ENCODE measurements at places on chromosomes 11 and 22. TPM values are rescaled to one million over a fixed set of nuclear protein-coding genes. Genes with fewer than 3 reads are reported as not detected.

GRCh38 chr11:103923451-103923931 is 112.9 kb upstream of the DDI1 start:
- no peak overlapping the region for H3K27ac ChIP-seq
- H3K27me3 ChIP-seq: no peaks in the 10 kb centered on the region
- no peak overlapping the region for H3K4me3 ChIP-seq
- DNase-seq: no peak

OR9Q1 gene
- total RNA-seq: not detected

DNA sequence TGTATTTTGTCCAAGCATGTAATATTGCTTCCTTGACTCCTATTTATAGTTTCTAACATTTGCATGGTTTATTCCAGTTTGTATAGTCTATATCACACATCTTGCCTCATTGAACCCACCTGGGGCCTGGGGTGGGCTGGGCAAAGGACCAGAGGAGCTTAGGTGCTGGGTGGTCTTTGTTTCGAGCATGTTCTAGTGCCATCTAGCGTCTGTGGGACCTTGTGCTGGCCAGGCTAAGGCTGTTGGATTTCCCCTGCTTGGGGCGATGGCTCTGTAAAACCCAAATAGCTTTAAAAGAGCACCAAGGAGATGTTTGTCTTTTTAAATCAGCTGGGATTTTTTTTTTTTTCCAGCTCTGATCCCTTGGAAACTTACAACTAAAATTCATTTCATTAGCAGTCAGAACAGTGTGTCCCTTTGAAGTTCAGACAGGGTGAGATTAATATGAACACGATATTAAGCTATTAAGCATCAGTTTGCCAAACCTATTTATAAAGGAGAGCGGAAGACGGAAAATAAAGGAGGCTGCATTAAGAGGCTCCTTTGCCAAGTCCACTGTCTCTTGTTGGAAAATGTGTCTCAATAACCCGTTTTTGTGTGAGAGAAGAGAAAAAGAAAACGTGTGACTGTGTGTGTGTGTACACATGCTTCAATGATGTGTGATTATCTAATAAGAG is 157.4 kb downstream of the COMMD9 start:
- no peak overlapping the region for H3K27ac ChIP-seq
- H3K27me3 ChIP-seq: peaks cover 9% of the 10 kb centered on the region
- H3K4me1 ChIP-seq: no peaks in the 10 kb centered on the region
- DNase-seq: peak; percentile 34

GRCh38 chr11:109960831-109961230 is 132.4 kb upstream of the ZC3H12C start:
- DNase-seq: no peak
- no peaks in the 10 kb centered on the region for H3K27me3 ChIP-seq
- H3K4me1 ChIP-seq: peaks cover 2% of the 10 kb centered on the region
- no peaks in the 10 kb centered on the region for H3K36me3 ChIP-seq

HBE1 gene
- not detected for total RNA-seq

- H3K27ac ChIP-seq: no peak overlapping the region
- H3K4me3 ChIP-seq: no peak overlapping the region
- no peaks in the 10 kb centered on the region for H3K27me3 ChIP-seq
- no peaks in the 10 kb centered on the region for H3K4me1 ChIP-seq
- no peak for DNase-seq
Observed at GRCh38 chr22:42805998-42806830, 50.9 kb downstream of the ARFGAP3 start.

GRCh38 chr11:101487775-101488174 is 96.0 kb downstream of the TRPC6 start:
- DNase-seq: no peak
- H3K4me3 ChIP-seq: no peak overlapping the region
- H3K27me3 ChIP-seq: no peaks in the 10 kb centered on the region
- H3K4me1 ChIP-seq: no peaks in the 10 kb centered on the region

- H3K27me3 ChIP-seq: no peaks in the 10 kb centered on the region
- no peak overlapping the region for H3K27ac ChIP-seq
- no peak for DNase-seq
- H3K4me3 ChIP-seq: no peak overlapping the region
- no peaks in the 10 kb centered on the region for H3K4me1 ChIP-seq
- no peaks in the 10 kb centered on the region for H3K36me3 ChIP-seq
Observed at GRCh38 chr11:26936109-26936508, 57.8 kb upstream of the FIBIN start.

RAB38 gene
- 3.4 TPM for total RNA-seq

CLDN25 gene
- not detected for total RNA-seq

- H3K4me1 ChIP-seq: no peaks in the 10 kb centered on the region
- no peak for DNase-seq
- H3K4me3 ChIP-seq: no peak overlapping the region
- peaks cover 1% of the 10 kb centered on the region for H3K27me3 ChIP-seq
- no peaks in the 10 kb centered on the region for H3K36me3 ChIP-seq
Observed at GRCh38 chr22:45916515-45916914, 60.4 kb downstream of the WNT7B start.

DNA sequence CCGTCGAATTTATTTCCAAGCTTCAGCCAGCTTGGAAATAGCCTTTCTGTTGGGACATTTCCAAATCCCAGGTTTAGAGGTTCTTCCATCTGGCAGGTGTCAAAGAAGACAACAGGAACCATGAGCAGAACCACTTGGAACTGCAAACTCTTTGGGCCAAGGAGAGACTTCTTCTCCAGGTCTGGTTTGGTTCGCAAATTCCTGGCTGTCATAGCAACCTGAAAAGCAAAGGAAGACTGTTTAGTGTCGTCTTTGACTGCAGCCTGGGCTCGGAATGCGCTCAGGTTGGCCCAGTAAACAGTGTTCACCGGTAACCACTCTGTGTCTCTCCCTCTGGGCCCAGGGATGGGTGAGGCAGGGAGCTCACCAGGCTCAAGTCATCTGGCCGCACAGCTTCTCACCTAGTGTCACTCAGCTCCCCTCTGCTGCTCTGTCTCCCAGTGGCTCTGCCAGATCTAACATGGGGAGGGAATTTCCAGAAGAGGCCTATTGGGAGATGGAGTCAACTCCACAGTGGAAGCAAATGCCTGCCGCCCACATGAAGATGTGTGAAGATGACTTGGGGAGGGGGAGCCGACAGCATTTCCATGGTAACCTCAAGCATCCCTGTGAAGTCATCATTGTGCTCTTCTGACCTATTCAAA is 11.9 kb upstream of the CLMP start:
- no peak for DNase-seq
- no peak overlapping the region for H3K4me3 ChIP-seq
- no peaks in the 10 kb centered on the region for H3K4me1 ChIP-seq
- H3K27ac ChIP-seq: no peak overlapping the region

DNA sequence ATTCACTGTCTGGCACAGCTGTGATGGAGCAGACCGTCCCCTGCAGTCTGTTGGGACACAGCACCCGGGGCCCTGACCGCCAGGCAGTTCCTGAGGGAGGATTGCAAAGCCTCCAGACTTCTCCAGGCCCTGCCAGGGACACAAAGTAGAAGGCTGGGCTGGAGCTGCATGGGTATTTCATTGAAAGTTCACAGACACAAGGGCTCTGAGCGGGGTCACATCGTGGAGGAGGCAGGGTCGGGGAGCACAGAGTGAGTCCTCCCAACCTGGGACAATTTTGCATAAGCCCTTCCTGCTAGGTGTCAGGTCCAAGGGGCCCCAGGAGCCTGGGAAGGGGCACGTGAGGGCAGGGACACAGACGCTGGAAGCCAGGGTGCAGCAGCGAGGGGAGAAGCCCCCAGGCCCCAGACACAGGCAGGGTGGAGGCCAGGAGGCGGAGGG is 15.7 kb downstream of the IFITM10 start:
- H3K27me3 ChIP-seq: peaks cover 10% of the 10 kb centered on the region
- H3K4me1 ChIP-seq: peaks cover 25% of the 10 kb centered on the region
- H3K4me3 ChIP-seq: no peak overlapping the region
- DNase-seq: no peak

ZNF215 gene
- 2.5 TPM for total RNA-seq

DNA sequence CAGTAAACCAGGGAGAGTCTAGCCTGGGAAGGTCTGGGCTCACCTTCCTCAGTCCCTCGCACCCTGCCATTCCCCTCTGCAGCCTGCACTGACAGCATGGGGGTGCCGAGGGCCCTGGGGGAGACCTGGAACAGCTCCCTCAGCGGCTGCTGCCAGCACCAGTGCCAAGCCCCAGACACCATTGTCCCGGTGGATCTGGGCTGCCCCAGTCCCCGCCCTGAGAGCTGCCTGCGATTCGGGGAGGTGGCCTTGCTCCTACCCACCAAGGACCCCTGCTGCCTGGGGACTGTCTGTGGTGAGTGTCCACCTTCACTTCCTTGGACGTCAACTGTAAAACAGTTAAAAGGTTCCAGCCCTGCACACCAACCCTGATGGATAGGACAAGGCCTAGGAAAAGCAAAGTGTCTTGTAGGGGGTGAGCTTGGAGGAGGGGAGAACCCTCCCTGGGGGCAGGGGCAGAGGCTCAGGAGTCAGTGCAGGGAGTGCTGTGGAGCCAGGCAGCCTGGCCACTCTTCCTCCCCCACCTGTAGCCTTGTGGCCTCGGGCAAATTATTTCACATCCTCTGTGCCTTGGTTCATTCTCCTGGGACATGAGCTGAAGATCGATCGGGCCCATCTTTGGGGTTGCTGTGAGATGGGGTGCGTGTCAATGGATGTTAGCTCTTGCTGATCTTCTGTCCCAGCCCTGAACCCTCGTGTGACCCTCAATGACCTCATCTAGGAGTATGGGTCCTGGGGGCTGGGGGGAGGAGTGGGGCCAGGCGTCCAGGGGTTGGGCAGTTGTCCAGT is 85.2 kb upstream of the MYOD1 start:
- H3K27me3 ChIP-seq: peaks cover 5% of the 10 kb centered on the region
- no peaks in the 10 kb centered on the region for H3K4me1 ChIP-seq
- no peak for DNase-seq
- H3K27ac ChIP-seq: no peak overlapping the region

GRCh38 chr22:32776397-32776796 is 25.1 kb upstream of the TIMP3 start:
- H3K4me3 ChIP-seq: no peak overlapping the region
- H3K27me3 ChIP-seq: peaks cover 8% of the 10 kb centered on the region
- H3K36me3 ChIP-seq: no peaks in the 10 kb centered on the region
- H3K27ac ChIP-seq: no peak overlapping the region
- H3K4me1 ChIP-seq: no peaks in the 10 kb centered on the region
- DNase-seq: no peak

RIMBP3B gene
- 0.29 TPM for total RNA-seq

- H3K27me3 ChIP-seq: peaks cover 9% of the 10 kb centered on the region
- no peak for DNase-seq
- no peaks in the 10 kb centered on the region for H3K36me3 ChIP-seq
- no peak overlapping the region for H3K4me3 ChIP-seq
- H3K27ac ChIP-seq: no peak overlapping the region
- no peaks in the 10 kb centered on the region for H3K4me1 ChIP-seq
Observed at GRCh38 chr11:116715383-116715782, 57.4 kb downstream of the BUD13 start.

DNA sequence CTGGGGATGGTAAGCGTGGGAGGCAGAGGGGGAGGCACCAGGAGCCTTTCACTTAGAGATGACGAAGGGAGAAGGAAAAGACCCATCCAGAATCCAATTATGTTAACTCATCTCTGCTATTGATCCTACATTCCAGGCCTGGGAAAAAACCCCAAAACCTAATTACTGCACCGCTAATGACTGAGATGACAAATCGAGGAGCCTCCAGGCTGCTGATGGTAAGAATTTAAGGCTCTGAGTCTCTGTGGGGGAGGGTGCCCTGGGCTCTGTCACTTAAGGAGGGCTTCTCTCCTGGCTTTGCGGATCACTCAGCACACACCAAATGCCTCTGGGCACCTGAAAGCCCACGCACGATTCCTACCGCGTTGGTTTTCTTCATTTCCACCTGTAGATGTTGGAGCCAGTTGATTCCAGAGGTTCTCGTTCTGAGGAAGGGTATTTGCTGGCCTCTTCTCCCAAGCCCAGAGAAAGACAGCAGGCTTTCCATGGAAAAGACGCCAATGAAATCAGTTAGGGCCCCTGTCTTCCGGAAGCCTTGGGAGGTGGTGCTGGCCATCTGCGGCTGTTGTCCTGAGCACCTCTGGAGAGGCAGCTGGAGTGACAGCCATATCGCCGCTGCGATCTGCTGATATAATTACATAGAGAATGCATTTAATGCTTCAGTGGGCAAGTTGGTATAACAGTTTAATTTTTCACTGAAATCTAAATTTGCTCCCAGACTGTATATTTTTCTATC is 751.2 kb downstream of the BRD1 start:
- no peaks in the 10 kb centered on the region for H3K36me3 ChIP-seq
- no peaks in the 10 kb centered on the region for H3K27me3 ChIP-seq
- DNase-seq: no peak
- H3K4me1 ChIP-seq: no peaks in the 10 kb centered on the region
- no peak overlapping the region for H3K4me3 ChIP-seq

- no peak overlapping the region for H3K27ac ChIP-seq
- H3K36me3 ChIP-seq: no peaks in the 10 kb centered on the region
- H3K4me3 ChIP-seq: no peak overlapping the region
- H3K27me3 ChIP-seq: peaks cover 8% of the 10 kb centered on the region
- H3K4me1 ChIP-seq: peaks cover 13% of the 10 kb centered on the region
Observed at GRCh38 chr11:11996321-11997048, 11.9 kb downstream of the DKK3 start.

GRCh38 chr11:44835296-44835695 is 108.5 kb downstream of the TSPAN18 start:
- no peak overlapping the region for H3K4me3 ChIP-seq
- no peak overlapping the region for H3K27ac ChIP-seq
- peaks cover 5% of the 10 kb centered on the region for H3K27me3 ChIP-seq
- DNase-seq: no peak
- no peaks in the 10 kb centered on the region for H3K4me1 ChIP-seq

- peak overlapping the region; percentile 89 for H3K4me3 ChIP-seq
- peaks cover 8% of the 10 kb centered on the region for H3K27me3 ChIP-seq
- peaks cover 36% of the 10 kb centered on the region for H3K4me1 ChIP-seq
- peak; percentile 72 for DNase-seq
- peaks cover 36% of the 10 kb centered on the region for H3K36me3 ChIP-seq
- peak overlapping the region; percentile 98 for H3K27ac ChIP-seq
Observed at GRCh38 chr11:65419772-65420481, 2.7 kb upstream of the NEAT1 start.

PES1 gene
- 131 TPM for total RNA-seq

UBQLN3 gene
- not detected for total RNA-seq

- H3K4me1 ChIP-seq: peaks cover 6% of the 10 kb centered on the region
- DNase-seq: no peak
- no peak overlapping the region for H3K27ac ChIP-seq
- no peak overlapping the region for H3K4me3 ChIP-seq
- no peaks in the 10 kb centered on the region for H3K27me3 ChIP-seq
Observed at GRCh38 chr11:2554338-2555207, 109.8 kb downstream of the KCNQ1 start.

OR4A16 gene
- not detected for total RNA-seq

DNA sequence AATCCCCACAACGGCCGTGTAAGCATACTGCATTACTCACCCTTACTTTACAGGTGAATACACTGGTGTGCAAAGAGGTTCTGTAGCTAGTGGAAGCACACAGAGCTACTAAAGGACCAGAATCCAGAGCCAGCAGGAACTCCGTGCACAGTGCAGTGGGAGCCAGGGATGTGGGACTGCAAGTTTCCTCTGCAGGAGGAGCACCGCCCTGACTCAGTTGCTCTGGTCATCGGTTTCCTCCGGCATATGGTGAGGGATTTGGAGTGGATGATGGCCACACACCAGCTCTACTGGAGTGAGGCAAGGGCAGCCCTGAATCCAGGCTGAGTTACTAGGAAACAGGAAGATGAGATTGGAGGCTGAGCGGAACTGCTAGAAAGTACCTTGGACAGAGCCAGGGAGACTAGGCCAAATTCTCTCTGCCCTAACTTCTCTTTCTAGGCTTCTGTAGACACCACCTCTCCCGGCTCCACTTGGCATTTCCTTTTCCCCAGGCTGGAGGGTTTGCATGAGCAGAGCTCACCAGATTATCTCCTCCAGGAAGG is 18.2 kb upstream of the C22orf42 start:
- H3K27ac ChIP-seq: no peak overlapping the region
- no peak overlapping the region for H3K4me3 ChIP-seq
- H3K36me3 ChIP-seq: no peaks in the 10 kb centered on the region
- DNase-seq: no peak
